ENCODE measurements at places on chromosomes 4 and X. TPM values are rescaled to one million over a fixed set of nuclear protein-coding genes. Genes with fewer than 3 reads are reported as not detected.
A peak's percentile ranks its signal among the peaks of the same experiment; 100 is the strongest.

DNA sequence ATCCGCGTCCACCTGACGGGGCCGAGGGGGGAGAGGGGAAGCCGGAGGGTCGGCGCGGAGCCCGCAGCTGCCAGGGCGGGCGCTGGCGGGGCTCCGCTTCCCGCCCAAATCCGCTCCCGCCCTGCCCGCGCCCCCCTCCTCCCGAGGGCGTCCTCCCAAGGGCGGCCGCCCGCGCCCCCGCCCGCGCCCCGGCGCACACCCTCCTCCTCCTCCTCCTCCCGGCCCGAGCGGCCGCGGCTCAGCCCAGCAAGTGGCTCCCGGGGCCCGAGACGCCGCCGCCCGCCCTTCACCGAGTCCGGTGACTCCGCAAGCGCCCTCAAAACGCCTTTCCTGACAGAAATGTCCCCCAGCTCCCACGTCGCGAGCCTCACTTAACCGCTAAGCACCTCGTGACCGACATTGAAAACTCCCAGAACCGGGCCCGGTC, 487 bp downstream of the HMGB2 start:
- peak; percentile 29 for DNase-seq

GRCh38 chr4:83780053-83780733, 244.3 kb downstream of the GPAT3 start:
- no peak for DNase-seq

DNA sequence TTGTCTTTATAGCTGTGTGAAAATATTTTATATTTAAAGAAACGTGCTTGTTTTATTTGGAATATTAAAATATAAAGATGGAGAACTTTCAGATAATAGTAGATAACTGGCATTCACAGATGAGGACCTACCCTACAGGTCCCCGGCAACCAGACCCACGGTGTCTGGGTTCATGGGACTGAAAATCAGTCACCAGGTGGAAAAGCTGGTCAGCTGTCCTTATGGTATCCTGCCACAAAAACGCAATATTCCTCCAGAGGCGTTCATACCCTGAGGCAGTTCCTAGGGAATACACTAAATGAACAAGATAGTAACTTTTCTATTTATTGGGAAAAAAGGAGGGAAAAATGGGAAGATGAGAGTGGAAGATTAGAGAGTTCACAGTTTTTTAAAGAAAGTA, 1.2 kb downstream of the TLR6 start:
- DNase-seq = no peak

DNA sequence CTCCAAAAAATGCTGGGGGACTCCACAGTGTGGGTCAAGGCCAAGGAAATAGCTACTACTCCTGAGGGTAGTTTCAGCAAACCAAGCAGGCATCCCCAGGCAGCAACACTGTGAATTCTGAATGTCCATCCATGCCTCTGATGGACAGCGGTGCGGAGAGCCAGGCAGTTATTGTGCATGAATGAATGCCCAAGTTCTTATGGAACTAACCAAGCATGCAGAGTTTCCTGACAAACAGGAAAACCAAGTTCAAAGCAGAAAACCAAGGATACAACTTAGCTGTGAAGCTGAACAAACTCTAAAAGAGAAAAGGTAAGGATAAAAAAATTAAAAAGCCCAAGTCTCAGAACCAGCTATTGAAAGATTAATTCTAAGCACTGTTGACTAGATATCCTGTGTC, 642.6 kb upstream of the HS3ST1 start:
- no peak for DNase-seq

- no peak for DNase-seq
Observed at GRCh38 chr4:102734591-102735385, 26.0 kb downstream of the MANBA start.

- no peak for DNase-seq
Observed at GRCh38 chr4:105460306-105460705, 13.6 kb downstream of the PPA2 start.

DNA sequence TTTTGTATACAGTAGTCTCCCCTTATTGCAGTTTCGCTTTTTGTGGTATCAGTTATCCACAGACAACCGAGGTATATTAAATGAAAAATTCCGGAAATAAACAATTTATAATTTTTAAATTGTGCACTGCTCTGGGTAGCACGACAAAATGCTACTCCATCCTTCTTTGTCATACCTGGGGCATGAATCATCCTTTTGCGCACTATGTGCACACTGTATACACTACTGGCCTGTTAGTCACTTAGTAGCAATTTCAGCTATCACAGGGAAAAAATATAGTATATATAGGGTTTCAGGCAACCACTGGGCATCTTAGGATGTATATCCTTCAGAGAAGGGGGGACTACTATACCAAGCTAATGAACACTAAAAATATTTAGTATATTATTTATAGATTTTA, 198.8 kb upstream of the FAT4 start:
- no peak for DNase-seq

DNA sequence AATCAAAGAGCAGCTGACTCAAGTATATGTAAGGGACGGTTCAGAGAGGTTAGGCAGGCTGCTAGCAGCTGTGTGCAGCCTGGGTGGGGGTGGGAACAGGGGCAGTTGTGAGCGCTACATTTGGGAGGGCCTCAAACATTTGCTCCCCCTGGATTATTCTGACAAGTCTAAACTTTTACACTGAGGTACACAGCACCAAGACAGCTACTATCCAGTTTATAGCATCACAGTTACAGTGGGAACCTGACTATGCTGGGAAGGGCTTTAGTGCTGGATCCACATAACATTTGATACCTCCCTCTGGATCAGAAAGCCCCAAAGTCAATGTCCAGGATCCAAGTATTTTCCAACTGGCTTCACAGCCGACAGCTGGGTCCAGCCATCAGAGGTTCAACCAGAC, 55.8 kb upstream of the GIMD1 start:
- no peak for DNase-seq

DNA sequence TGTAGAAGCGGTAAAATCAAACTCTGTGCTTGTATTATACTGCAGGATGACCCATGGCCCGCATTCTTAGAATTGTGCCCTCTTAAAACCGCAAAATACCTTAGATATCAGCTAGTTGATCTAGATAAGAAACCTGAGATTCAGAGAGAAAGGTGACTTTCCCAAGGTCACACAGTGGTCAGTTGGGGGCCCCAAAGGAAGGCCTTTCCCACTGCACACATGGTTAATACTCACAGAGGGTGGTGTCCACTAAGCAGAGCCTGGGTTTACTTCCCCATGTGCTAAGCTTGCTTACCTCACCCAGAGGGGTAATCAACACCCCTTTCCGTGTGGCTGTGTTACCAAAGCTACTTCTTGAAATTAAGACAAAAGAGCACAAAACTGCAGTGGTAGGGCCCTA, 66.3 kb downstream of the RBM47 start:
- DNase-seq = no peak

The UGT2B15 gene
- 0.98 TPM for total RNA-seq

The FAM47A gene
- total RNA-seq = not detected

The UNC5C gene
- 20.9 TPM for total RNA-seq

Data from breast epithelium (tissue), 4 donors.